Epithelial cell of esophagus (primary cell): ENCODE measurements at places on chromosomes 1 and 21.

GRCh38 chr1:93350322-93350721 is 4.6 kb downstream of the DR1 start:
- DNase-seq: peak; percentile 18

GRCh38 chr21:45103971-45104520 is 29.7 kb downstream of the ADARB1 start:
- no peak for DNase-seq

- peak; percentile 81 for DNase-seq
These were observed at the start of gene YOD1 for GRCh38 chr1:207051191-207051943. TSS of gene YOD1 (minus strand) at chr1:207051208. CDS start at chr1:207051030, 178 bp downstream.

DNA sequence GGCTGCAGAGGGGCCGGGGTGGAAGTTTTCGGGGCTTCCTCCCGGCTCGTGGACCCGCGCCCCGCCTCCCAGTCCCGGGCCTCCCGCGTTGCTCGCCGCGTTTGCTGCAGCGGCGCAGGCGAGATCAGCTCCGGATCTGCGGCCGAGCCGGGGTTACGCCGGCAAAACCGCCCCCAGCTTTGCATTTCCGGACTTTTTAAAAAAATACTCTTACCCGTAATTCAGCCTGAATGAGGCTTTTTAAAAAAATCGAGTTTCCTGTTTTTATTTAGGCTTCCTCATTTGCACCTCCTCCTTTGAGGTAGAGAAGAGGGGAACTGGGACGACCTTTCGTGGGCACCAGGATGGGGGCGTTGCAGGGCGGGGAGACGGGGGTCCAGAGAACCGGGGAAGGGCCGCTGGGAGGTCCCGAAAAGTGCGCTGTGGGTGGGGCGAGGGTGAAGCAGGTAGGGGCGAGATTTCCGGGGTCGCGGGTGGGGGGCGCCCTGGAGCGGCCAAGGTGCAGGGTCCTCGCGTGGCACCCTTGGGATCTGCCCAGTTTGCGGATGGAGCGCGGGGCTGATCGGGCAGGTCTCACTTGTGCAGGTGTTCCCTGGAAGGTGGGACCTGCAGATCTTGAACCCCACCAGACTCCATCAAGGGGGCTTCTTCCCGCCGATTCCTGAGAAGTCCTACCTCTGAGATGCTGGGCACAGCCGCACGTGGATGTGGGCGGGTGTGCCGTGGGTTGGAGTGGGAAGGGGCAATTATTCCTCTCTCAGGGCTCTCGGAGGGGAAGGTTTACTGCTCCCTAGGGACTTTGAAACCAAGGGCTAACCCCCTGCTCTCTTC is 1.1 kb downstream of the PIK3CD start:
- no peak for DNase-seq
